ENCODE measurements at places on chromosomes 11 and 22.

- DNase-seq = no peak
Observed at GRCh38 chr11:128595221-128595620, 7.9 kb upstream of the ETS1 start.

GRCh38 chr11:86571273-86571948, 101.0 kb downstream of the ME3 start:
- no peak for DNase-seq

DNA sequence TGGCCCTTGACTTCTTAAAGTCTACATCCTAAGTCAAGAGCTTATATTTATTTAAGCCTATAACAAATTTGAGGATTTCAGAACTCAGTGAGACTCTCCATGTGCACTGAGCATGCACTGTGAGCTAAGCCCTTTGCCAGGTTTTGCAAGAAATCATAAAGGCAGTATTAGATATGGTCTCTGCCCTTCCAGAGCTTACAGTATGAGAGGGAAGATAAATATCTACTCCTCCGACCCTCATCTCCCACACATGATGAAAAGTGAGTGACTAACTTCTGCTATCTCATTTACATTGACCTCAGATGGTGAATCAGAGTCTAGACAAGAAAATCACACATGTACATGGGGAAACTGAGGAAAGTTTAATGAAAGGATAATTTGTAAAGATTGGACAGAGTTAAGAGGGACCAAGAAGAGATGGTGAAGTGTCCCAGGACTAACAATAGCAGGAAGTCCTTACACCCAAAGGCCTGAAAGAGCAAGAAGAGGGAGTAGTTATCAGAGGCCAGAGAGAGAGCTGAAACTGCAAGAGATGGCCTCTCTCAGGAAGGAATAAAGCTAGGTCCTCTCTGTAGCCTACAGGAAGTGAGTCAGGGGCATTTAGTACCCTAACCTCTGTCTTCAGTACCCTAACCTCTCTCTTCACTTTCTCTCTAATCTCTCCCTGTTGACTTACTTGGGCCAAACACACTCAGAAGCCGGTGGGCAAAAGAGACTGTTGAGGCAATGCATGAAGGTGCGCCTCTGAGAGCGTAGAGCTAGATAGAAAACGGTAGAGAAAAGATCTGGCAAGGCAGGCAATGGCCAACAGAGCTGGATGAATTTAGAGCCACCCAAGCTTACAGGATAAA, 23.0 kb upstream of the BLID start:
- DNase-seq = no peak

DNA sequence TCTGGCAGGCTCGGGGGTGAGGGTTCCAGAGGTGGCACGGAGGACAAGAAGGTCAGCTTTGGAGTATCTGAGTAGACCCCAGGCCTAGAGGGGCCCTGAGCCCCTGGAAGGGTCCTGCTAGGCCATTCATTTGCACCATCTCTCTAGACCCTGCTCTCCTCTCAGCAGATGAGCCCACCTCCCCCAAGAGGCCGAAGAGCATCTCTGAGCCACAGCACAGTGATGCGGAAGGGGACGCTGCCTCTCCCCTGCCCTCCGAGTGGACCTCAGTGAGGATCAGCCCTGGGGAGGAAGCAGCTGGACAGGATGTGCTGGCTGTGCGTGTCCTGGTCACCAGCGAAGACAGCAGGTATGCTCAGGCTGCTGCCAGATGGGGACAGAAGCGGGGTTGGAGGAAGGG, 101.6 kb upstream of the PARVA start:
- DNase-seq = no peak

DNA sequence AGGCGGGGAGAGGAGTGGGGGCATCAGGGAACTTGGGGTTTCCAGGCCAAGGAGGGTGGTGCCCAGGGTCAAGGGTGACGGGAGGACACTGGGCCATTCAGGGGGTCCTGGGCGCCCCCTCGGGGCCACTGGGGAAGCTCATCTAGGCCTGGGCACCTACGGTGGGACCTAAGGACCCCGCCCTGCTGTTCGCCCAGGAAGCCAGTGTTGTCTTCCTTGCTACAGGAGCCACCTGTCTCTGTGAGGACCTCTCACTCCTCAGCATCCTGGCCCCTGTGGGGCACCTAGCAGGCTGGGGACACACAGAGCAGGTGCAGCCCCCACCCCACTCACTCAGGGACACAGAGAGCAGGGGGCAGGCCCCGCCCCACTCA, 191.6 kb downstream of the IGLL1 start:
- DNase-seq = no peak

- no peak for DNase-seq
Observed at GRCh38 chr22:20940904-20941385, 23.7 kb downstream of the CRKL start.

DNA sequence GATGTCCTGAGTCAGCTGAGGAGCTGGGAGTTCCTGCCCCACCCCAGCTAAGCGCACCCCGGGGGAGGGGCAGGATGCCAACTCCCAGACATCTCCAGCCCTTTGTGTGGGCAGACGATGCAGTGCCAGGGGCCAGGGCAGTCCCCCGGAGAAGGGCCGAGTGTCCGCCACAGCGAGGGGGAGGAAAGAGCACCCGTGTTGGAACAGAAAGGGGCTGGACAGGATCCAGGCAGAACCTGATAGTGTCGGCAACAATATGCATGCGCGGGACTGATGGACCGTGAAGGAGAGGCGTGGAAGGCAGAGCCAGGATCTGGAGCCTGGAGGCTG, 1434.7 kb downstream of the BRD1 start:
- no peak for DNase-seq

DNA sequence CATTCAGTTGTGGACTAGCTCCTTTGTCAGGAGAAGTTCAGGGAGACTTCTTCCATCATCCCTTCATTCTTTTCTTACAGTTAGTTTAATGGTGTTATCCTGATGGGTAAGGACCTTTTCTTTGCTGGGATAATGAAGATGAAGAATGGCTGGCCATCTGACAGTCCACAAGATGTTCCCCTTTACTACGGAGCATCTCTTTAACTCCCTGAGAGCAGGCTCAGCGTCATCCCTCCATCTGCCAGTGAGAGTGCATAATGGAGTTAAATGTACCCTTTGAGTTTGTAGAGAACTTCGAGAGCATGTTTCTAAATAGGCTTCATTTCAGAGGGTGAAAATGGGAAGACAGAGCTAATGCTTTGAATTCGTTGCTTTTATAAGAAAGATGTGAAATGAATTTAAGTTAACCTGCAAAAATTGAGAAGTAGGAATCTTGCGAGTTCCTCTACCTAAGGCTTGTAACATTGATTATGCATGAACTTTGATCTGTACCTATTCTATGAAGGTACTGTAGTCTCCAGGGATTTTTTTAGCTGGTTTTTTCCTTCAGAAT, 1.7 kb downstream of the EP300 start:
- DNase-seq = no peak

DNA sequence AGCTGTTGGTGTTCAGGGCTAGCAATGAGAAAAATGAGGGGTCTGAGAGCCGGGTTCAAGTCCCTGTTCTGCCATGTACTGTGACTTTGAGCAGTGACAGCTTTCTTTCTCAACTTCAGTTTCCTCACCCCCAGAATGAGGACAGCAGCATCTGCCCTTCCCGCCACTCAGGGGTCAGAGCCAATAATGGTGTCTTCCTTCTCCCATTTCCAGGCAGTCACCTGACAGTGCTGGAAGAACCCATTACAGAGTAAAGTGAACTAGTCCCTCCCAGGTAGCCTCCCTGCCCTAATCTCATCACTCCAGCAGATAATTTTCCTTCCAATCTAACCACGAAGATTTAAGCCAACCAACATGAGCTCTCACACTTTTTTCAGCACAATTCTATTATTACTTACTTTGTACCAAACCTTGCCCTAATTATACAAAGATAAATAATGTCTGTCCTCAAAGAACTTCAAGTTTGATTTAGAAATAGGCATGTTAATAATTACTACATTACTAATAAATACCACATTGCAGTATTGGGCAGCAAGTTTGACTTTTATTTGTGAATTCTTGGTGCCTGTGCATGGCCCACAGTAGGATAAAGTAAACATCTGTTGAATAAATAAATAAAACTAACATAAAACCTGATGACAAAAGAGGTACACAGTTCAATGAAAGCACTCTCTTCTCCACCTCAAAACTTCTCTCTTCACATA, 61.0 kb downstream of the SERGEF start:
- no peak for DNase-seq

DNA sequence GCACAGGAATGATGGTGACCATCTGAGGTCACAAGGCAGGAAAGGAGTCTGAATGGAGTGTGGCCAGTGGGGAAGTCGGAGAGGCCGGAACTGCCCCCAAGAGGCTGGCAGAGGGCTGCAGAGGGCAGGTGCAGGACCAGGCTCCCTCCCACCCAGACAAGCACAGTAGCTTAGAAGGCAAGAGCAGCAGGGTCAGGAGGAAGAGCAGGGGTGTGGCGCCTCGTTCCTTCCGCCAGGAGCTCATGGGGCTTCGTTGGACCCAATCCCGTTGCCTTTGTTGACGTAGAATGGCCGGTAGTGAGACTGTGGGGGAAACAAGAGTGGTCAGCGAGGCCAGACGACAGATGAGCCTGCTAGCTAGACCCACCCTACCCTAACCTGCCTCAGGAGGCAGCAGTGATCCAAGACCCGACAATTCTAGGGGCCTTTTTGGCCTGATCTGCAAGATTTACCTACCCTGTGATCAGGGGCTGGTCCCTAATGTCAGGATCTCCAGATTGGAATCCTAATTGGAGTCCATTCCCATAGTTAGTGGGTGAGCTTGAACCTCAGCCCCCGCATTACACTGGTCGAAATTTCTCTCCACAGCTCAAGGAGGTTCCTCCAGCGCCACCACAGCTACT, 25.6 kb downstream of the TRIM29 start:
- DNase-seq = no peak

GRCh38 chr11:8714622-8715225, 32.1 kb downstream of the RPL27A start:
- DNase-seq = no peak

GRCh38 chr11:88340366-88340935, 2.9 kb upstream of the CTSC start:
- no peak for DNase-seq

- no peak for DNase-seq
Observed at GRCh38 chr22:32576553-32577253, 102.1 kb downstream of the FBXO7 start.

- DNase-seq = no peak
Observed at GRCh38 chr11:35662061-35662648, 420 bp upstream of the TRIM44 start.

DNA sequence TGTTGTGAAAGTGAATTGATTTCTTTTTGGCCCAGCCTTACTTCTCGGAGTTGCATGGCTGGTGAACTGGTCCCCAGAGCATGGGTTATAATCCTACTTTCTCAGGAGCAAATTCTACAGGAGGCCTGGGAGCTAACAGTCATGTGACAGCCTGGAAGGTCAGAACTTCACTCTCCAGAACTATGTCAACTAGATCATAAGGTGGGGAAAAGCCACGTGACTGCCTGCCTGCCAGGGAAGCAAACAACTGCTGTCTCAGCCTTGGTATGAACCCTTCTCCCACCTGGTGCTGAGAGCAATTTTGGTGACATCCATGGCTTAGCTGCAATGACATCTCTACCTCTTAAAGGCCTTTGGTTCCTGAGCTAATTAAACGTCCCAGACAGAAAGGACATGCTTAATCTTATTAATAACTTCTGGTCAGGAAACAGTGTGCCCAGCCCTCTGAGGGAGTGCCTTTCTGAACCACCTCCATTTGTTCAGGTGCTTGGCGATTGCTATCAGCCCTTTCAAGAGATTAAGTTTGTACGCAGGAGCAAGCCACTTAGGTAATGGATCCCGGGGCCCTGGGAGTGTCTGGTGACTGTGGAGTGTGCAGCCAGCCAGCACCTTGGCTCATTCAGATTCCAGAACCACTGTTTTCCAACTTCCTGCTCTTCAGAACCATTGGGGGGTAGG, 1.4 kb upstream of the CREB3L1 start:
- no peak for DNase-seq

GRCh38 chr11:1034001-1034400, 2.5 kb downstream of the MUC6 start:
- no peak for DNase-seq

DNA sequence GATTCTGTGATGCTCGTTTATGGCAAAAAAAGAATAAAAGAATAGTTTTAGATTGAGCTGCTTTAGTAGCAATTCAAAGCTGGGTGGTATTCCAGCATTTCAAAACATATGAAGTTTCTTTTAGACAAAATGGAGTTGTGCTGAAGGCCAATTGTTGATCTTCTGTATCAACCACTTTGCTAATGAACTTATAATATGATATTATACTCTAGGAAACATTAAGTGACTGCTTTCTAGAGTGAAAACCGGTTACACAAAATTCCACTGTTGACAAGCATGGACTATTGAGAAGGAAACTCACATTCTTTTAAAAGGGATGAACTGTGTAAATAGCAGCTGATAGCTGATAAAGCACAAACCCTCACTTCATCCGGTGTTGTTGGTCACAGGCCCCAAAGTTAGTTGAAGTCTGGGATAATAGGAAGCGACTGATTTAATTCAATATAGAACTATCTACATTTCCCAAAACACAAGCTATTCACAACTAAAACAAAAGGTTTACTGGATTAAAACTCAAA, 255.1 kb downstream of the CADM1 start:
- no peak for DNase-seq

- DNase-seq = no peak
Observed at GRCh38 chr11:89633135-89633705, 76.9 kb upstream of the TRIM77 start.

- DNase-seq = no peak
Observed at GRCh38 chr22:22863001-22863400, 24.6 kb upstream of the IGLL5 start.

DNA sequence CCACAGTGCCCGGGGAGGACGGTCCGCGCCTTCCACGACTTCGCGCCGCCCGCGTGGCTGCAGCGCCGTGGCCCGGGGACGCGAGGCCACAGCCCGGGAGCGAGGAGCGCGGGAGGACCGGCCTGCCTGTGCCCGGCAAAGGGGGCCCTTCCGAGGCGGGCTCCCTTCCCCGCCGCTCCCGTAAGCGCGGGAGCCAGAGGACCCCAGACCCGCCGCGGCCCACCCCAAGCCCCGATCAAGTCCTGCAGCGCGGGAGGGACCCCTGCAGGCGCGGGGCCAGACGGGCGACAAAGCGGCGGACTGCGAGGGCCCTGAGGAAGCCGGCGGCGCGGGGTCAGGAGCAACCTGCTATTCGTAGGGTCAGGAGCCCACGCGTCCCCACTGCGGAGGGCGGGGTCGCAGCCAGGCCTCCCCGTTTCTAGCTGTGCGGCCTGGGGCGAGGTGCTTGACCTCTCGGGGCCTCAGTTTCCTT, 110.3 kb downstream of the WNT7B start:
- DNase-seq = no peak

GRCh38 chr11:107598225-107599139, 7.5 kb downstream of the ELMOD1 start:
- no peak for DNase-seq

Measured in stimulated activated CD4-positive, alpha-beta T cell treated with anti-CD3 and anti-CD28 coated beads, Interleukin-2, amount 100 ng/mL, for 48 hours (primary cell).